T-helper 17 cell (primary cell): ENCODE measurements at places on chromosomes 1 and 21. TPM values are rescaled to one million over a fixed set of nuclear protein-coding genes. Genes with fewer than 3 reads are reported as not detected.

GRCh38 chr1:42260376-42261070, 74.5 kb downstream of the FOXJ3 start:
- peaks cover 36% of the 10 kb centered on the region for H3K4me1 ChIP-seq
- no peaks in the 10 kb centered on the region for H3K27me3 ChIP-seq
- H3K36me3 ChIP-seq = peaks cover 5% of the 10 kb centered on the region
- H3K4me3 ChIP-seq = no peak overlapping the region
- peak overlapping the region; percentile 77 for H3K27ac ChIP-seq

DNA sequence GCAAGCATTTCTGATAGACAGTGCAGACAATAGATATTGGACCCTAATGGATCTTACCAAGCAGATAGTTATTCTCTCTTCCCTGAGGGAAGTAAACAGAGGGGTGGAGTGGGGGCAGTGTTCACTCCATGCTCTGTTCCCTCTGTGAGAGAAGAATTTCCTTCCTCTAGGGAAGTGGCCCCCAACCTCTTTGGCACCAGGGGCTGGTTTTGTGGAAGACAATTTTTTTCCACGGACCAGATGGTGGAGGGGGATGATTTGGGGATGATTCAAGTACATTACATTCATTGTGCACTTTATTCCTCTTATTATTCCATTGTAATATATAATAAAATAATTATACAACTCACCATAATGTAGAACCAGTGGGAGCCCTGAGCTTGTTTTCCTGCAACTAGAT, 459.9 kb downstream of the ADGRL2 start:
- H3K36me3 ChIP-seq = no peaks in the 10 kb centered on the region
- DNase-seq = no peak
- H3K27me3 ChIP-seq = no peaks in the 10 kb centered on the region
- no peak overlapping the region for H3K4me3 ChIP-seq
- H3K27ac ChIP-seq = no peak overlapping the region

DNA sequence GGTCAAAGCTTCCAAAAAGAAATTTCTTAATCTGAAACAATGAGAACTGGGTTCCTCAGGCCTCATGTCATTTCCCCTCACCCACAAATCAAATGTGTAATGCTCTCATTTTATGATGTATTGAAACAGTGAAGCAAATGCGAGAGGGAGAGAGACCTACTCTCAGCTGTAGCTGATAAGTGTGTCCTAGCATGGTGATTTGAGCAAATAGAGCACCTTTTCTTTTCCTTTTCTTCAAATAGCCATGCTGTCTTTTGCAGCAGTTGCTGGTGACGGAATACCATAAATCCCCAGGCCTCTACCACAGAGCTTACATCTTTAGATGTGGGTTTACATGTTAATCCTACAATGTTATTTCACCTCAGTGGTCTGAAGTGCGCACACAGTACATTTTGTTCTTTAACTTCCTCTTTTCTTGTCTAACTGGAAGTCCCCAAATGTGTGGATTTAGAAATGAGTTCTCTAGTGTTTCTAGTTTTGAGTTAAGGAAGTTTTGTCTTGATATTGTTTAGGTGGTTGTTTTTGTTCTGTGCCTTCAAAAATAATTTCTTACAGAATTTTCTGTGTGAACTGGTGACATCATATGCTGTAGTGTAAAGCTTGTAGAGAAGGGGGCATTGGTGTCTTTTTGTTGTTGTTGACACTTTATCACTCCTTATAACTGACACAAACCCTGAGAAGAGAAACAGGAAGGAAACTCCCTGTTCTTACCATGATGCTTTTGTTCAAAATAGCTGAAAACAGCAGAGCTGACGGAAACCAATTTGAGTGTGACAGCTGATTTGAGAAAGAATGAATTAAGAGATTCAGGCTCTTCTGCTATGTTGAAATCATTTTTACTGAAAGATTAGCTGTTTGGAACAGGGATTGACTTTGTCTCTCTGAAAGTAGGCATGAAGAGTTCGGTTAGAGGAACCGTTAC, 12.2 kb downstream of the SMAP2 start:
- H3K4me3 ChIP-seq = peak overlapping the region; percentile 89
- H3K27ac ChIP-seq = peak overlapping the region; percentile 98
- H3K4me1 ChIP-seq = peaks cover 72% of the 10 kb centered on the region
- H3K36me3 ChIP-seq = peaks cover 10% of the 10 kb centered on the region

GRCh38 chr1:168918860-168919741, 187.4 kb upstream of the ATP1B1 start:
- H3K27ac ChIP-seq = no peak overlapping the region
- H3K36me3 ChIP-seq = no peaks in the 10 kb centered on the region
- peaks cover 15% of the 10 kb centered on the region for H3K27me3 ChIP-seq
- no peak overlapping the region for H3K4me3 ChIP-seq

DNA sequence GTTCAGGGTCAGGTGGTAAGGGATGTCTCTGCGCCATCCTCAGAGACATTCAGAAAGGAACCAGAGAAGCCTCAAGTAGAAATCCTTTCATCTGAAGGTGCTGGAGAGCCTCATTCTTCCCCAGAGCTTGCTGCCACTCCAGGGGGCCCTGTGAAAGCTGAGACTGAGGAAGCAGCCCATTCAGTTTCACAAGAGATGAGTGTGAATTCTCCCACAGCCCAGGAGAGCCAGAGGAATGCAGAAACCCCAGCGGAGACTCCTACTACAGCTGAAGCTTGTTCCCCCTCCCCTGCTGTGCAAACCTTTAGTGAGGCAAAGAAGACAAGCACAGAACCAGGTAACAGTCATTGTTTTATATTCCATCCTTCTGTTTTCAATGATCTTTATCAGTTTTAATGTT, 38.7 kb downstream of the ZBTB40 start:
- H3K4me1 ChIP-seq = peaks cover 5% of the 10 kb centered on the region
- H3K36me3 ChIP-seq = peaks cover 4% of the 10 kb centered on the region
- no peaks in the 10 kb centered on the region for H3K27me3 ChIP-seq
- H3K4me3 ChIP-seq = no peak overlapping the region
- no peak for DNase-seq
- H3K27ac ChIP-seq = no peak overlapping the region

DNA sequence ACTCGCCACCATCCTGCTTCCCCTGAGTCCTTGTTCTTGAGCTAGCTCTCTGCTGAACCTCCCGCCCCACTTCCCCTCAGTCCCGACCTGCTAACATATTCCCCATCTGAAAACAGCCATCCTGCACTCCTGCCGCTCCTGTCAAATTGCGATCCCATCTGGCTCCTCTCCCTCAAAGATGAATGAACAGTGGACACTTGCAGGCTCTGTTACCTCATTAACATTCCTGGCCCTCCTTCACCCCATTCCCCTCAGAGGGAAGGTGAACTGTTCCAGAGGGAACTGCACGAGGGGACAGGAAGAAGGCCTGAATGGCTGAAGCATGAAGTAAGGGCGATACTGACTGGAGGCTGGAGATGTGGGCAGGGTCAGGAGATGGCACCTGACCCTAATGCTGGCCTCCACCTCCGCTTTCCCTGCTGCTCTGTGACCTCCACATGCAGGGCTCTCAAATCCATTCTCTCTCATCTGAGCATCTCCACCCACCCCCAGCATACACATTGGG, 7.4 kb upstream of the CELSR2 start:
- no peak for DNase-seq
- no peak overlapping the region for H3K4me3 ChIP-seq
- H3K36me3 ChIP-seq = no peaks in the 10 kb centered on the region
- H3K4me1 ChIP-seq = peaks cover 21% of the 10 kb centered on the region
- H3K27me3 ChIP-seq = peaks cover 33% of the 10 kb centered on the region
- H3K27ac ChIP-seq = peak overlapping the region; percentile 53

DNA sequence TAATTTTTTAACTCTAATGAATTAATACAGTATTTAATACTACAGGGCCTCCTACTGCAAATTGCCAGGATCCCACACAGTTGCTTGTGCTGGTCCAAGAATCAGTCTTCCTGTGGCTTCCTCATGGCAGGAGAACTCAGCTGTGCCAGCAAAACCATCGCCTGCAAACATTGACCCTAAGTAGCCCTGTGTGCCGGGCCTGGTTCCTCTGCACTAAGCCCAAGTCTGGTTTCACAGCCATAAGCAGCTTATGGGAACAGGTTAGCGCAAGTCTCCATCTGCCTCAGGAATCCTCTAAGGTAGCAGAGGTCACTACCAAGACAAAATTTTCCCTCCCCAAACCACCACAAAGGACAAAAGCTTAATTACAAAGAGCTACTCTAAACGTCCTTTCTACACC, 216.6 kb downstream of the PLA2G4A start:
- no peak overlapping the region for H3K4me3 ChIP-seq
- H3K27me3 ChIP-seq = peaks cover 17% of the 10 kb centered on the region
- no peak overlapping the region for H3K27ac ChIP-seq
- DNase-seq = no peak

DNA sequence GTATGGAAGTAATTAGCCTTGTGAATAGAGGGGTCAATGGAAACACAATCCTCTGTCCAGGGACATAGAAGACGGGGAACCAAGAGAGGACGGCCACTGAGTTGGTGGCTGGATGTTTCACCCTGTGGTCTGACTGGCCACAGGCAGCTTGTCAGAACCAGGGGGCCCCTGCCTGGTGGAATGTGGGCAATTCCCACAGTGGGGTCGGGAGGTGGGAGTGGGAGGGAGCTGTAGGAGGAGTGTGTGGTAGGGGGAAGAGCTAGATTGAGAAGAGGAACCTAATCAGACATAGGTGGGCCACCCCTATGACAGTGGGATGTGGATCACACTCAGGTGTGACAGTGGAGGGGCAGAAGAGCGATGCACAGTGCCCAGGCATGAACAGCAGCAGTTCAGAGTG, 31.3 kb downstream of the TRIM62 start:
- no peak overlapping the region for H3K27ac ChIP-seq
- peaks cover 3% of the 10 kb centered on the region for H3K36me3 ChIP-seq
- DNase-seq = no peak

GRCh38 chr1:162353702-162354101, 23.0 kb downstream of the SPATA46 start:
- peaks cover 5% of the 10 kb centered on the region for H3K4me1 ChIP-seq
- peaks cover 7% of the 10 kb centered on the region for H3K36me3 ChIP-seq
- no peak overlapping the region for H3K27ac ChIP-seq
- H3K4me3 ChIP-seq = no peak overlapping the region
- DNase-seq = no peak

DNA sequence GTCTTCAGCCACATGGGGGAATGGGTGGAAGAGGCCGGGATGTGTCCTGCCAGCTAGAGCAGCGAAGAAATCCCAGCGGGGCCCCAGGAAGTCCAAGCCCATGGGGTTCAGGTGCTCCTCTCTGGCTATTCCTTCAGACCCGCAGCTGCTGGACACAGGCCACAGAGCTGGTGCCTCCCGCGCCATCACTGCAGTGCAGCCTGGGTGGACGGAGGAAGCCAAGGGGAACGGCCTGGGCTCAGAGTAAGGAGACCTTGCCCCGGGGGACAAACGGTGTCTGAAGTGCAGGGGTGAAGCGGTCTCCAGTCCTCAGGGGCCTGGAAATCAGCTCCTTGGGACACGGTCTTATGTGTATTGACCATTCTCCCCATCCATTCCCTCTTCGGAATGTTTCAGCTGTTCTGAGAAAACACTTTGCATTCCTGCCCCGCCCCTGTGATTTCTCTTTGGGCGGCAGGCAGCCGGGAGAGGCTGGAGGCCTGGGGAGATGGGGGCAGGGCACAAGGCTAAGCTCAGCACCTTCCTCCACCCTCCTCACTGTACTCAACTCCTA, 18.4 kb downstream of the MTHFR start:
- H3K27ac ChIP-seq = no peak overlapping the region
- H3K4me3 ChIP-seq = no peak overlapping the region
- H3K4me1 ChIP-seq = peaks cover 2% of the 10 kb centered on the region
- no peak for DNase-seq
- H3K36me3 ChIP-seq = peaks cover 8% of the 10 kb centered on the region

GRCh38 chr1:186440584-186440983, 20.3 kb downstream of the PDC start:
- no peak overlapping the region for H3K4me3 ChIP-seq
- no peak for DNase-seq
- H3K27me3 ChIP-seq = no peaks in the 10 kb centered on the region
- no peak overlapping the region for H3K27ac ChIP-seq
- peaks cover 9% of the 10 kb centered on the region for H3K4me1 ChIP-seq

GRCh38 chr21:35503671-35504070, 454.6 kb upstream of the RUNX1 start:
- H3K4me3 ChIP-seq = peak overlapping the region; percentile 78
- H3K27ac ChIP-seq = peak overlapping the region; percentile 49
- H3K4me1 ChIP-seq = peaks cover 15% of the 10 kb centered on the region
- peaks cover 39% of the 10 kb centered on the region for H3K27me3 ChIP-seq
- no peak for DNase-seq

CSF3R gene
- 13.0 TPM for total RNA-seq

ZNF683 gene
- total RNA-seq = not detected
